Fibroblast of skin of abdomen (primary cell): ENCODE measurements at places on chromosomes 1 and 21.
A peak's percentile ranks its signal among the peaks of the same experiment; 100 is the strongest.

- DNase-seq, result no peak
Observed at GRCh38 chr1:33466159-33466558, 6.3 kb upstream of the ZSCAN20 start.

- DNase-seq, result no peak
Observed at GRCh38 chr1:238672806-238673205, 713.6 kb upstream of the CHRM3 start.

GRCh38 chr1:198264282-198264681, 107.5 kb downstream of the NEK7 start:
- DNase-seq, result no peak

- peak; percentile 32 for DNase-seq
Observed at GRCh38 chr1:198449727-198450433, 90.6 kb downstream of the ATP6V1G3 start.

GRCh38 chr1:23809751-23810171, 9.2 kb upstream of the GALE start:
- peak; percentile 45 for DNase-seq

DNA sequence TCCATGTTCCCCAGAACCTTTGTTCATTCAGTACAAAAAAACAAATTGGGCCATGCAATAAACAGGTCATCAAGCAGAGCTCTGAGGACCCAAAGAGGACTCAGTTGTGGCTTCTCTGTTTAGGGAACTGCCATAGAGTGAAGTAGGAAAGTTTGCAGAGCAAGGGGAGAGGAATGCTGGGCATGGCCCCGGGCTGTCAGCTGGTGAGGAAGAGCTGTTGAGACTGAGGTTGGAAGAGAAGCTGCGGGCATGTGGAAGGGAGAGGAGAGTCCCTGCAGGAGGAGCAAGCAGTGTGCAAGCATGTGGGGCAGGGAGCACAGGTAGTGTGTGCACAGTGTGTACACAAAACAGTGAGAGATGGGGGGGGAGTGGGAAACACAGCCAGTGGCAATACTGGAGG, 71.8 kb downstream of the NTPCR start:
- no peak for DNase-seq

GRCh38 chr21:32371913-32372314, 20.9 kb downstream of the URB1 start:
- peak; percentile 61 for DNase-seq

- no peak for DNase-seq
Observed at GRCh38 chr1:108050158-108050557, 85.2 kb upstream of the VAV3 start.

GRCh38 chr1:201013991-201014815, 9.3 kb downstream of the KIF21B start:
- no peak for DNase-seq

DNA sequence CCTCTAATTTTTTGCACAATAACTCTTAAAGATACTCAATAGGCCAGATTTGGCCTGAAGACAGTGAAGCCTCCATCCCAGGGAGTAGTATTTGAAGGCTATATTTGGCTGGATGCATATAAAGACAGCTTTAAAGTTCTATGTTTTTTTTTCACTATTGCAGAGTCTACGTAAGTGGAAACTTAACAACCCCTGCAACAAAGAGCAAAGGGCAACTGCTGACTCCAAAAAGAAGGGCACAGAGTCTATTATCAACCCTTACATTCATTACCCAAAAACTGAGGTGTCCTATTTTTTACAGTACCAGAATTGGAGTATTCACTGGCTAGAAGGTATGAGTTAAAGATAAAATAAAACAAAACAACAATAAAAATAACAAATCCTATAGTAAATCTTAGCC, 329.8 kb upstream of the PKN2 start:
- no peak for DNase-seq

GRCh38 chr1:204013052-204013451, 59.9 kb upstream of the SOX13 start:
- no peak for DNase-seq

GRCh38 chr21:35352066-35352770, 303.1 kb upstream of the RUNX1 start:
- DNase-seq, result peak; percentile 96

DNA sequence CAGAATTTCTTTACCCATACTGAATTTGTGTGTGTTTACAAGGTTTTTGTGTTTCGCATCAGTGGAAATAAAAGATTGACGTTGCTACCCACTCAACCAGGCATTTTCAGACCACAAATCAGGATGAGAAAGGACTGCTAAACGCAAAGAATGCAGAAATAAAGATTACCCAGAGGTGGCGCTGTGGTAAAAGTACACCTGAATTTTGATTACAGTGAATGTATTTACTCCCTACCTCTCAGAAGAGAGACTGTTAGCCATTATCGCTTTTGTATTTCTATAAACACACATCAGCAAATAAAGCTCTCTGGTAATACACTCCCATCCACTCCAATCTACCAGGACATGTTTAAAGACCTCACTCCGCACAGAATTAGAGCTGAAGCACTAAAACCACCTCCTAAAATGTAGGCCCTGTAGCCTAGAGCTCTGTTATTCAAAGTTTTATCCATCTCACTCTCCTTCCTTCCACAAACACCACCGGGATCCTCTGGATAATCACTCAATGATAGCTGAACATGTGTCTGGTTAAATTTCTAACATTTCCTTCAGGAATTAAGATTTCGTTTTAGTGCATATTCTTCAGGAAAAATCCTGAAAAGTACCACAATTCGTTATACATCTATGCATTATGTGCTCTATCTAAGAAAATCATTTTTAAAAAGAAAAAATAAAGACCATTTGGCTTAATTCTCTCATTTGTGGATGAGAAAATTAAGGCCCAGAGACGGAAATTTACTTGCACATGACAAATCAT, 2.5 kb upstream of the LMO4 start:
- peak; percentile 35 for DNase-seq

- DNase-seq, result peak; percentile 50
Observed at GRCh38 chr1:53122201-53122885, 20.1 kb downstream of the SLC1A7 start.

- no peak for DNase-seq
Observed at GRCh38 chr21:46622226-46622625, 13.2 kb upstream of the PRMT2 start.

GRCh38 chr1:117301901-117302300, 65.3 kb upstream of the MAN1A2 start:
- no peak for DNase-seq

- no peak for DNase-seq
Observed at GRCh38 chr21:35926003-35926740, 134.2 kb downstream of the SETD4 start.

DNA sequence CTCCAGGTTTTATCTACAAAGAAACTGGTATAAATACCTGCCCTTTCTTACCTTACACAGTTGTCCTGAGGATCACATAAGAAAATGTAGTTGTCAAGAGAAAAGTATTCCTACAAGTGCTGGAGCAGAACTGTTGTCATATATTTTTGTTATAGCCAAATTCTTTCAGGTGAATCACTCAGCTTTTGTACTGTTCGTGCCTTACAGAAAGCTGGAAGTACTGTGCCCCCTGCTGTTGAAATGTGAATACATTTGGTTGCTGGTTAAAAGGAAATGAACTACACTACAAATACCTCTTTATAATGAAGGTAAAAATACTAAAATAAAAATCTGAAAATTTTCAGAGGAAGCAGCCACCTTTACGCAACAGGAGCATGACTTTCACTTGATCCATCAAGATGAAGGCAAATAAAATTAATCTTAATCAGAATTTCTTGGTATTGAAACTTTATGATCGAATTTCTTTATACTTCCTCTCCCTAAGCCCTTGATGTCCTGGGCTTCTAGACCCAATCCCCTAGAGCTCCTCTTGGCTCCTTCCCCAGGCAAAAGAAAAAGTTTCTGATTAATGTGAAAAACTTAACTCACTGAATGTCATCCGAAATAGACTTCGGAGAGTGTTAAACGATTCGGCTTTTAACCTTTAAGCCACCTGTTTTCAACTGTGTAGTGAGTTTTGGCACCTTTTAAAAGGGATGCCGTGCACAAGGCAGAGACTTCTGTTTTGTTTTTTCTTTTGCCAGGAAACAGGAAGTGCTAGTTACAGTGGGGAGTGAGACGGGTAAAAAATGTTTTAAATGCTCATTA, 12.5 kb downstream of the CHML start:
- peak; percentile 69 for DNase-seq

DNA sequence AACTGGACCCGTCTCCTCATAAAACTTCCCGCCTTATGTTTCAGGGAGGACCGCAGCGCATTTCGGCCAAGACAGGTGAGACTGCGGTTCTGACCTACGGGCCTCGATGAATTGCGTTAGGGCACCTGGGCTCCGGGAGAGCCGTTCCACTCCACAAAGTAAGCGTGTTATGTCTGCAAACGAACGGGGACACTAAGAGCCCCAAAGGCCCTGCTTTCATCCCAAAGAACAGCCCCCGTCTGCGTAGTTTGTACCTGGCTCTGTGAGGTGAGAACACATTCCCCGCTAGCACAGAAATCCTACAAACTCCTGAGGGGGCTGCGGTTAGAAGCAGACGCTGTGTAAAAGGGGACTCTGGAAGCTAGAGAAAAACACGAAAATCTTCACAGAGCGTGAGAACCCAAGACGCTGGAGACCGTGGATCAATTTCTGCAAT, 41.6 kb upstream of the PPIAL4F start:
- no peak for DNase-seq

DNA sequence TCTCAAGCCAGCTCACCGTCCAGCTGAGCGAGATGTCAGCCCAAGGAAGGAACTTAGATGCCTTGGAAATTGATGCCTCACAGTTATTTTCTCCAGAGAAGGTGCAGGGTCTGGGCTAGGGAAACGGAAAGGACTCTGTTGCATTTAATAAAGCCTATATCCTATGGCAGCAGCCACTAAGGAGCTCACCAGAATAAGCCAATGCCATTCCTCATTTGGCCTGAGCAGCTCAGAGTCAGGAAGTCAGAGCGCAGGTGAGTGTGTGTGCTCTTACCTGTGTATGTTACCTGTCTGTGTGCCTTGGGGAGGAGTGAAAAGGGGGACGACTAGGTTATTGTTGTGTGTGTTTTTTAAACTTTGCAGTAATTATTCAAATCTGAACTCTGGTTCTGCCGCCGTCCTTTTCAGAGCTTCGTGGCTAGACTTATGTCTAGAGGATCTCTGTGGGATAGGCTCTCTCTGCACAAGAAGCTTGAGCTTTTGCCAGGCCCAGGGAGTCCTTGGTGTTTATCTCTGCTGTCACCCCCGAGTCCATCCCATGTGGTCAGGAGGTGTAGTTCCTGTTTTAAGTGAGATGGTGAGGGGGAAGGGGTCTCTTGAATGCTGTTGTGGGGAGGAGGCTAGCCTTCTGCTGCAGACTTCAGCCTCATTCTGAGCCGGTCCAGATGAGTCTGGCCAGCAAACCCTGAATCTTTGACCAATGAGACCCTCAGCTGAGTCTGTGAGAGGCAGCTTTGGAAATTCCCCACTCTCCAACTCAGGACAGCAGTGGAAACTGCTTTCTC, 2.4 kb downstream of the TMCC2 start:
- no peak for DNase-seq

- no peak for DNase-seq
Observed at GRCh38 chr1:37158113-37158749, 123.9 kb upstream of the GRIK3 start.

GRCh38 chr1:231841616-231842344, 215.2 kb downstream of the DISC1 start:
- peak; percentile 23 for DNase-seq

- DNase-seq, result peak; percentile 45
Observed at GRCh38 chr1:219442611-219443061, 170.3 kb downstream of the ZC3H11B start.

- DNase-seq, result peak; percentile 48
Observed at GRCh38 chr1:169466259-169467230, 19.2 kb downstream of the SLC19A2 start.

- DNase-seq, result no peak
Observed at GRCh38 chr21:44516342-44516741, 23.7 kb downstream of the KRTAP10-1 start.

DNA sequence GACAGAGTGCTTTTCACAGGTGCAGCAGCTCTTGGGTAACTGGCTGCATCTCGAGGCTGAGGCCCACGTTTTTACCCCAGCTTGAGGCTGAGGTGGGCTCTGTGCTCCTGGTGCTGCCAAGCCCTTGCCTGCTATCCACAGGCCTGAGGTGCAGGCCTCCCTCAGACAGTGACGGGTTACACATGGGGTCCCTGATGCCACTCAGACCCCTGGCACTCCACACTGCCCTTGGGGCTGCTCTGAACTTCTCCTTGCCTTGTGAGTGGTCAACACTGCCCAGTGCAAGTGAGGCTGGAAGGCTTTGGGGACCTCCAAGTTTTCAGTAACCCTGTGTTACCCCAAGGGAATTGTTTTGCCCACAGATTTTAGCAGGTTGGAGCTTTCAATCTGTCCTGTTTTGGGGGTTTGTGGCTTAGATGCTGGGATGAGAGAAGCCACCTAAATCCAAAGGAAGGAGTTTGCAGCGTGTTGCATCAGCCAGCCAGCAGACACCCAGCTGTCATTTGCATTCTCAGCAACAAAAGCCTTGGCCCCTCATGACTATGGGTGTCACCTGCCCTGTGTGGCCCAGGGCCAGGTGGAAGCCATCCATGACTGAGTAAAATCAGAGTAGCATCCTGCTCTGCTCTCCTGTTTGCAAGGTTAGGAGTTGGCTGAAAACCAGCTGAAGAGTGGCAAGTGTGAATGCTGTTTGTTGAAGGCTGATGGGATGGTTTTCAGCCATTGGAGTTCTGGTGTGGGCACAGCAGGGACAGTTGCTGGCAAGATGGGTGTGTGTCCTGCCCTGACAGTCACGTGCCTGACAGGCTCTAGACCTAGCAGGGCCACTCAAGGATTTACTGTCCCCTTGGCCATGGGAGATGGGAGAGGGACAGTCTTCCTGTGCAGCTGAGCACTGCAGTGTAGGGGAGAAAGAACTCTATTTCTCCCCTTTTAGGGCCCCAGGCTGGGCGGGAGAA, 3.2 kb downstream of the RNF187 start:
- peak; percentile 82 for DNase-seq

DNA sequence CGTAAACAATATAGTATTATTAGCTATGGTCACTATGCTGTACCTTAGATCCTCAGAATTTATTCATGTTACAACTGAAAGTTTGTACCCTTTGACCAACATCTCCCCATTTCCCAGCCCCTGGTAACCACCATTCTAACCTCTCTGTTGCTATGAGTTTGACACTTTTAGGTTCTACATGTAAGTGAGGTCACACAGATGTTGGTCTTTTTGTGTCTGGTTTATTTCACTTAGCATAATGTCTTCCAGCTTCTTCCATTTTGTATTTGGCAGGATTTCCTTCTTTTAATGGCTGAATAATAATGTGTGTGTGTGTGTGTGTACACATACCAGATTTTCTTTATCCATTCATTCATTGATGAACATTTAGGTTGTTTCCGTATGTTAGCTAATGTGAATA, 139.5 kb downstream of the FAF1 start:
- DNase-seq, result no peak

DNA sequence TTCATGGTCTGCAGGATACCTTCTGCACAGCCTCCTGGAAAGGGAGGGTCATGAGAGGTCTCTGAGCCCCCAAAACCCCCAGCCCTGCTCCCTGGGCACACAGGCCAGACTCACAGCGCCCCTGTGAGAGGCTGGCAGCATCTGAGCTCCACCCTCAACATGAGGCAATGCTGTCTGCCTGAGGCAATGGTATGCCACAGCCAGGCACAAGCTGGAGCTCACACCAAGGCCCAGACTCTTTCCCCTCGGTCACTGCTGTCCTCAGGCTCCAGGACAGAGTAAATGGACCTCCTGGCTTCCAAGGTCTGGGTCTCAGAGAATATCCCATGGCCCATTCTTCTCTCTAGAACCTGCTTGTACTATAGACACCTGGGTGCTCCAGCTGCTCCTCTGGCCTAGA, 17.2 kb downstream of the MEF2D start:
- DNase-seq, result no peak
